GM18507 (cell line): ENCODE measurements at places on chromosomes 16 and 17.

GRCh38 chr17:16488186-16488967 is 3.6 kb downstream of the LRRC75A start:
- no peak for DNase-seq

DNA sequence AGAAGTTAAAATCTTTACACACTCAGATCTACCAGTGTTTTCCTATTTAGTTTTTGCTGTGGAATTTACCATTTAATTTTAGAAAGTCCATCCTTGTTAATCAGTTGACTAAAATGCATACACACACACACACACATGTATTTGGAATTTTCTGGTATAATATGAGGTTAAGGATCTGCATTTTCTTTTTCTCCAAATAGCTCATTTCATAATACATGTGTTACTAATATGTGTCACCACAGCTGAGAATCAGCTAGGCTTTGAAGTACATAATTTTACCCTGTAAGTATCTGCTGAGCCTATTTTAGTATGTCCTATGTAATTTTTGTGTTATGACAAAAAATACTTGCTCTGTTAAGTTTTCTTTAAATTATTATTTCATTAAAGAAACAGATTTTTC is 143.2 kb downstream of the PHKB start:
- no peak for DNase-seq

GRCh38 chr16:88882358-88883030 is 16.0 kb upstream of the PABPN1L start:
- no peak for DNase-seq

DNA sequence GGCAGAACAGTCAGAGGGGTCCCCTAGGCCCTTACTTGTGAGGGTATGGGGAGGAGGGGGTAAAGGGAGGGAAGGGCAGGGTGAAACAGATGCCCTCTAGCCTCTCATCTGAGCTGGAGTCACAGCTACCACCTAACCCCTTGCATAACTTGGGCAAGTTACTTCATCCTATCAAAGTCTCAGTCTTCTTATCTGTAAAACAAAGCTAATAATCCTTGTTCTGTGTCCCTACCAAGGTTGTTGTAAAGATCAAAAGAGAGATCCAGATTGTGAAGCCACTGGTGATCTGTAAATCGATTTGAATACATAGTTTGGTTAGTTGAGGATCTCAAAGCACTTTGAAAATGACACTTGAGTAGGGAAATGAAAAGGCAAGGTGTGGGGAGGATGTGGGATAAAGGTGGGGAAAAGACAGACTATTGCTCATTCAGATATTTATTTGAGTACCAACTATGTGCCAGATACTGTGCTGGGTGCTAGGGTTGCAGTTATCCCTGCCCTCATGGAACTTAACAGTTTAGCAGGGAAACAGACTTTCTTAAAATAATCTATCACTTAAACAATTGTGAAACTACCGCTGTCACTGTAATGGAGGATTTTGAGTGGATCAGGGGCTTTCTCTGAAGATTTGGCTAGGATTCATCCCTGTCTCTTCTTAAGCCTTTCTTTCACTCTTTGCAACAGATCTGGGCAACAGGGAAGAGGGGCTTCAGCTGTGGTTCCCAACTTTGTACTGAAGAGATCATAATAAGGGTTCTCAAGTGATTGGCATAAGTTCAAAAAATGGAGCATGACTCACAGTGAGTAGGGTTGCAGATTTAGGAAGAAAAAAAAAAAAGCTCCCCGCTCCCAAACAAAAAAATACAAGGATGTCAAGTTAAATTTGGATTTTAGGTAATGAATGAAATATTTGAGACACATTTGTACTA is 3.0 kb downstream of the HEATR9 start:
- DNase-seq, result no peak

DNA sequence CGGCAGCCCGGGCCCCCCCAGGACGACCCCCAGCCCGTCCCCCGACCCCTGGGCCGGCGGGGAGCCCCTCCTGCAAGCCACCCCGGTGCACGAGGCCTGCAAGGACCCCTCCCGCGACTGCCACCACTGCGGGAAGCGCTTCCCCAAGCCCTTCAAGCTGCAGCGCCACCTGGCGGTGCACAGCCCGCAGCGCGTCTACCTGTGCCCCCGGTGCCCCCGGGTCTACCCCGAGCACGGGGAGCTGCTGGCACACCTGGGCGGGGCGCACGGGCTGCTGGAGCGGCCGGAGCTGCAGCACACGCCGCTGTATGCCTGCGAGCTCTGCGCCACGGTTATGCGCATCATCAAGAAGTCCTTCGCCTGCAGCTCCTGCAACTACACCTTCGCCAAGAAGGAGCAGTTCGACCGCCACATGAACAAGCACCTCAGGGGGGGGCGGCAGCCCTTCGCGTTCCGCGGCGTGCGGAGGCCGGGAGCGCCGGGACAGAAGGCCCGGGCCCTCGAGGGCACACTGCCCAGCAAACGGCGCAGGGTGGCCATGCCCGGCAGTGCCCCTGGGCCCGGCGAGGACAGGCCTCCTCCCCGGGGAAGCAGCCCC is 15.6 kb upstream of the ZFPM1 start:
- peak; percentile 60 for DNase-seq

DNA sequence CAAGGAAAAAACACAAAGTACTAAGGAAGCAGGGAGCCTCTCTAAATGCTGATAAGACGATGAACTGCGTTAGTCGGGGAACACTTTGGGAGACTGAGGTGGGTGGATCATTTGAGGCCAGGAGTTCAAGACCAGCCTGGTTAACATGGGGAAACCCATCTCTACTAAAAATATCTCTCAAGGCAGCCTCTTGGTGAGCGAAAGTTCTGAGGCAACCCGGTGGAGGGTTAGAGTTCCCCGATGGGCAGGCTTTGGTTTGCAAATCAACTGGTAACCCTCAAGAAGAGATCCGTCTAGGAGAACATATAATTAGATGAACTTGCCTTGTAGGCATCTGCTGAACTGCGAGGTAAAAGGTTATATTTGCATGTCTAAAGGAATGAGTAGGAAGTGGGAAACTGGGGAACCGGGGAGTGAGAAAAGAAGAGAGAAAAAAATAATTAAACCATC is 44.6 kb downstream of the WSB1 start:
- DNase-seq, result no peak
